Caki2 (cell line): ENCODE measurements at places on chromosomes 3 and 15. TPM values are rescaled to one million over a fixed set of nuclear protein-coding genes. Genes with fewer than 3 reads are reported as not detected.

Gene IGDCC3
- not detected in 2 replicates for total RNA-seq

Gene BCL2A1
- 3.7 TPM in 1 of 2 replicates, not detected in the other for total RNA-seq

Gene DNAJC19
- total RNA-seq = 66.9 and 86.4 TPM in 2 replicates

Gene PROS1
- total RNA-seq = 2.7 and 4.3 TPM in 2 replicates

Gene TAGLN3
- total RNA-seq = 1.2 and 1.9 TPM in 2 replicates

Gene ZNF660
- not detected in 2 replicates for total RNA-seq

Gene PIGZ
- total RNA-seq = 0.10 and 12.7 TPM in 2 replicates

Gene RASGRP1
- total RNA-seq = 0.30 and 2.5 TPM in 2 replicates

Gene SLC27A2
- total RNA-seq = 0.06 and 0.57 TPM in 2 replicates

Gene GCSAM
- total RNA-seq = not detected in 2 replicates

Gene RARB
- total RNA-seq = 25.6 and 29.9 TPM in 2 replicates

Gene CCR2
- not detected in 2 replicates for total RNA-seq

Gene NDN
- total RNA-seq = 65.3 and 98.8 TPM in 2 replicates

Gene MYLK
- 28.8 and 34.2 TPM in 2 replicates for total RNA-seq

Gene ARGFX
- not detected in 2 replicates for total RNA-seq

Gene TRIM71
- total RNA-seq = not detected in 2 replicates

Gene HYAL1
- 1.2 TPM in 1 of 2 replicates, not detected in the other for total RNA-seq

Gene CADM2
- not detected in 2 replicates for total RNA-seq

Gene XCR1
- total RNA-seq = not detected in 2 replicates

Gene CNTN3
- not detected in 2 replicates for total RNA-seq

Gene GAP43
- not detected in 2 replicates for total RNA-seq

Gene EHHADH
- total RNA-seq = 9.3 and 15.6 TPM in 2 replicates

Gene TTC23
- 18.1 and 34.1 TPM in 2 replicates for total RNA-seq

Gene ZPLD1
- 0.84 TPM in 1 of 2 replicates, not detected in the other for total RNA-seq

Gene TMEM207
- total RNA-seq = not detected in 2 replicates
